ENCODE measurements at places on chromosomes 16 and 17.

DNA sequence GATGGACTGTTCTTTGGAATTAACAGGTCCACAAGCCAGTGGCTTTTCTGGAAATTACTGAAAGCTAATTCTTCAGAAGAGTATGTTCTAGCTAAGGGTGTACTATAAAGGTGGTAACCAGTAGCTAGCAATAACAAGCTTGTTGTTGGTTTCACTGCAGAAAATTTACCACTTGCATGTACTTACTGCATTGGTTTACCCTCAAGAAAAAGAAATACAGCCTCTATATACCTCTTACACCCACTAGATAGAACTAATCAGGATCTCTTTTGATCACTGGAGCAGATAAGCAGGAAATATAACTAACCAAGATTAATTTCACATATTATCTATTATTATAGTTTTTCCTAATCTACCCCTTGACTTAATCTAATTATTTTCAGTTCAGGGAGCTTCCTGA lies 184.9 kb upstream of the TBX2 start:
- DNase-seq, result no peak

GRCh38 chr17:75295201-75296158 lies 6.2 kb upstream of the SLC25A19 start:
- no peak for DNase-seq

GRCh38 chr16:76232704-76233103 lies 44.5 kb upstream of the CNTNAP4 start:
- no peak for DNase-seq

DNA sequence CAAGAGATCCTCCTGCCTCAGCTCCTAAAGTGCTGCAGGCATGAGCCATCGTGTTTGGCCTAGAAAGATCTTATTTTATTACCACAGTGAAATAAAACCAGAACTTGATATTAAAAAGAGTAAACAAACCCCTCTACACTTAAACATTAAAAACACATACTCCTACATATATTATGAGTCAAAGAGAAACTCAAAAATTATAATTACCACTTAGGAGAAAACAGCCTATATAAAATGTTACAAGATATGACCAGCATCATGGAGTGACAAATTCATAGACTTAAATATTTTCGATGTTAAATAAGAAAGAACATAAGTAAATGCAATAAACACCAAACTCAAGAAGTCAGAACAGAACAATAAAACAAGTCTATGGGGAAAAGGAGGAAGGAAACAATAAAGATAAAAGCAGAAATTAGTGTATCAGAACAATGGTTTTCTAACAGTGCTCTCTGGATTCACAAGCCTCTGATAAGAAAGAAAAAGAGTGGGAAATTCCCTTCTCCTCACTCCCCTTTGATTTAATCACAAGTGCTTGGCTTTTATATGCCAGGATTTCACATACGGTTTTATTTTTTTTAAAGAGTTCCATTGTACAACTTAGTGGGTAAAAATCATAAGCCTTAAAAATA lies 23.0 kb downstream of the SKAP1 start:
- no peak for DNase-seq

DNA sequence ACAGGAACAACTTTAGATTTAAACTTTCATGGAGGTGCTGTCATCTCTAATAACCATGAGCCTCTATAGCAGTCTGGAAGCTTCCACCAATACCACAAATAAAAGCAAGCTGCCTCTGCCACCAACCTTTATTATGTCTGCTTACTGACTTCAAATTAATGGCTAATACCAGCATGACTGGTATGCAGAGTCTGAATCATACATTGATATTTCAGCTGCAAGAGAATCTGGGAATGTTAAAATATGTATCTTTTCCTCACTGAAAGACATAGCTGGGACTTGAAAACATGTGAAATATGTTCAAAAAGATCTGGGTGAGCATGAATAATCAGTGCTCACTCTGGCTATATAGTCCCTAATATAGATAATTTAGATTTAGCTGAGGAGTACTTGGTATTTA lies 488.6 kb downstream of the CDH8 start:
- DNase-seq, result peak; percentile 5

- no peak for DNase-seq
These were observed 2.3 kb downstream of the LCAT start for GRCh38 chr16:67941469-67942199.

DNA sequence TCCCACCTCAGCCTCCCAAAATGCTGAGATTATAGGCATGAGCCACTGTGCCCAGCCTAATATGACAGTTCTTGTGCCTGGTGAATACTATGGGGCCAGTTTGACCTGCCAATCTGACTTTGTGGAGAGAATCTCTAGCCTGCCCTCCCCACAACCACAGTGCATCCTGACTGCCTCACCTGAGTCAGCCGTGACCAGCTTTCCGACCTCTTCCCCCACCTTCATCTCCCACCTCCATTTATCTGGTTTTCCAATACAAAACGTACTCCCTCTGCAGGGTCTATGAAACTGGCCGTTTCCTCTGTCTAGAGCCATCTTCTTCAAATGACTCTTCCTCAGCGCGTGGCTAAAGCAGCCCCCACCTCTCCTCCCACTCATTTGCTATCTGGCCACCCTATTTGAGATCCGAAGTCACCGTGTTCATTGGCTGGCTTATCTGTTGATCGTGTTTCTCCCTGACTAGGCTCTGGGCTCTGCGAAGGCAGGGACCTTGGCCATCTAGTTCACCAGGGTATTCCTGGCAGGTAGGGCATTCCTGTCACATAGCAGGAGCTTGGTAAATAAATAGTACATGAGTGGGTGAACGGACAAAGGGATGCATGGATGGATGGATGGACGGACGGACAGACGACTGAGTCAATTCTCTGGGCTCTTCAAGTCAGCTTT lies 22.3 kb upstream of the PLLP start:
- DNase-seq, result no peak

GRCh38 chr17:12992676-12993075 lies 25.2 kb downstream of the ELAC2 start:
- no peak for DNase-seq

GRCh38 chr17:34990921-34991365 lies 10.6 kb downstream of the LIG3 start:
- no peak for DNase-seq
